ENCODE measurements at places on chromosomes 2 and 18.

- DNase-seq, result peak; percentile 65
These were observed 132.6 kb downstream of the MAP2 start for GRCh38 chr2:209556354-209556961.

DNA sequence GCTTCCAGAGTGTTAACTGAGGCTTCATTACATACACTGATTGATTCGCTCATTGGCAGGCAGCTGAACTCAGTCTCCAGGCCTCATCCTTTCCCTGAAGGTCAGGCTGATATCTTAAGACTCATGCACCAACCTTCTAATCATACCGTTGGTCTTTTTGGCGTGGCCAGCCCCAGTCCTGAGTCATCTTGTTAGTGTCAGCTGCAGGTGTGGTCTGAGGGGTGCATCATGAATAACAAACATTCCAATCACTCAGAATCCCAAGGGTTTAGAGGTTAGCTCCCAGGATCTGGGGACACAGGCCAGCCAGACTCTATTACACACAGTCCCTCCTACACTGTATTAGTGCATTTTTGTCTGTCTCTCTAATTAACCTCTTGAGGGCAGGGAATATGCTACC lies 271.5 kb downstream of the HRH4 start:
- DNase-seq, result peak; percentile 19

DNA sequence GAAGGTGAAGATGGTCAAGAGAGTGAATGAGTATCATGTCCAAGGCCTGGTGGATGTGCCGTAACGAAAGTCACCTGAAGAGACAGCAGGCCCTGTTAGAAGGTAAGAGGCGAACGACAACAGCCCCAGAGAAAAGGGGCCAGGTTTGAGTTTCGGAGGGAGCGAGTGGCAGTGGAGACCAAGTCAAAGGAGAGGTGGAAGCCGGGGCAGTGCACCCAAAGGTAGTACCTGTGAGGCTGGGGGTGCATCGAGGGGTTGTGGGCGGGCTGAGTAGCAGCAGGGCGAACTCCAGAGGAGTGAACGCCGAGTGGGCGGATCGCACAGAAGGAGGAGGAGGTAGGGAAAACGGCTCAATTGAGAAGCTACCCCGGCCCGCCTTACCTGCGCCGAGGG lies 358 bp downstream of the USP37 start:
- no peak for DNase-seq

DNA sequence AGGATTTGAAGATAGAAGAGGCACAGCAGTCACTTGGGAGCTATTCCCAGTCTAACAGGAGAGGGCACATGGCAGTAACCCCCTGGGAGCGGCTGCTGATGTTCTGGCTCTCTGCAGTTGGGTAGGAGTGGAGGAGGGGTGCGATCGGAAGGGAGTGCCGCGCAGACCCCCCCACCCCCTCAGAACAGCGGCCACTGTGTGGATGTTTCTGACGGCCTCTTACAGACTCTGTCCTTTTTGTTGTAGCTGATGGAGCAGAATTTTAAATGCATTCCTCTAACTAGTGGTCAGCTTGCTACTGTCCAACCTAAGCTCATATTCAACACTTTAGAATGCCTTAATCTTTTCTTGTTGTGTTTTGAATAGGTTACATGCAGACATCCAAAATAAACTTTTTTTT lies 127.9 kb downstream of the AGAP1 start:
- no peak for DNase-seq

GRCh38 chr18:77567205-77567604 lies 317.6 kb downstream of the GALR1 start:
- no peak for DNase-seq

GRCh38 chr2:149122516-149122915 lies 84.0 kb downstream of the LYPD6B start:
- DNase-seq, result no peak

- DNase-seq, result no peak
These were observed 150.0 kb upstream of the GALNT5 start for GRCh38 chr2:157107460-157107859.

- no peak for DNase-seq
These were observed 5.3 kb upstream of the RPL37A start for GRCh38 chr2:216493334-216493685.

DNA sequence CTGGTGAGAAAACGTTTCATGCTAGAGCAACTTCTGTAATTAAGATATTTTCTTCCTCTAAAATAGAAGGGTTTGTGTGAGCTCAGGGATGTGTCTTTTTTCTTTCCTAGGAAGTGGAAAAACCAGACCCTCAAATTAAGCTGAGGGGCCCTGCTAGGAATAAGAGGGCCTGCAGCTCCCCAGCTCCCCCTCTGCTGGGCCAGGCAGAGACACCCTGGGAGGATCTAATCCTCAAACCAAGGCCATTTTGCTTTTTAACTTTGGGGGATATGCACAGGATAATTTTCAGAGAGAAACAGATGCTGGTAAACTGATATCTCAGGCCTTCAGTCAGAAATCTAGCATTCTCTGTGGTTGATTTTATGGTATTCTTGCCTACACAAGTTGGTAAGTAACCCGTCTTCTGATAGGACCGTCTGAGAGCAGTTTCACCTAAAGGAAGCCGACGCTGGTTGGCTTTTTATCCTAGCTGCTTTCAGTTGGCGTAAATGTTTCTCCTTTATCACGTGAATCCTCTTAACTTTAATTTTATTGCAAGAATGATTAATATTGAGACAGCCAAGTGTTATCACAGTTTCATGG lies 34.8 kb downstream of the SNTG2 start:
- DNase-seq, result no peak

DNA sequence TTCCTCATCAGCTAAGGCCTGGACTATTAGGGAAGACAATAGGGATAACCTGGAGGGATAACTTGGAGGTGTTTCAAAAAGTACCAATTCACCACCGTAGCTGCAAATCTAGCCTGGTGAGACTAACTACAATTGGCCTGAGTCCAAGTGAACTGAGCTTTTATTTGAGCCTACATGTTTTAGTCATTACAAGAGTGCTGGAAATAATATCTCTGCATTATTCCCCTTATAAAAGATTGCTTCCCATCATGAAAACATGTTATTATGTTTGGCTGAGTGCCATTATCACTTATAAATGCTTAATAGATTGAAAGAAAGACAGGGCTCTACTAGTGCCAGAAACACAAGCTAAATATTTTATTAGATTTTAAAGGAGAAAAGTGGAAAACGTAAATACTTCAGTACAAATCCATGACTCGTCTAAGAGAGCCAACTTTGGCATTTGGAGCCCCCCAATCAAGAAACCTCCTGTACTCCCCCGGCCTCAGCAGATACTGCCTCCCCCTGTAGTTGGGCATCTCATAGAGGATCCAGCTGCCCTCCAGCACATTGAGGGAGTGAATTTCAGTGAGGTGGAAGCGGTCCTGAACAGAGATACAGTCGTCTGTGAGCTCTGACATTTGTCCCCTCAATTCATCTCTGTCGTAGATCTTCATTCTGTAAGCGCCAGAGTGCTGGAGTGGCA lies 3.6 kb downstream of the CRYGB start:
- DNase-seq, result no peak

DNA sequence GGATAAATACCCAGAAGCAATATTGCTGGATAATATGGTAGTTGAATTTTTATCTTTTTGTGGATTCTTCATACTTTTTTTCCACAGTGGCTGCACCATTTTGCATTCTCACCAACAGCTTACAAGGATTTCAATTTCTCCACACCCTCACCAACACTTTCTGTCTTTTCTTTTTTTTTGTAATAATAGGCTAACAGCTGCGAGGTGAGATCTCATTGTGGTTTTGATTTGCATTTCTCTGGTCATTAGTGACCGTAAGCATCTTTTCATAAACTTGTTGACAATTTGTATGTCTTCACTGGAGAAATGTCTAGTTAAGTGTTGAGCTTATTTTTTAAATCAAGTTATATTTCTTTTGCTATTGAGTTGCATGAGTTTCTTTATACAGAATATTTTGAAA lies 17.6 kb upstream of the SLC9A2 start:
- no peak for DNase-seq

- DNase-seq, result no peak
These were observed 21.3 kb downstream of the SKA1 start for GRCh38 chr18:50396005-50396660.

- DNase-seq, result peak; percentile 47
These were observed 15.4 kb downstream of the GDF7 start for GRCh38 chr2:20682167-20682920.

DNA sequence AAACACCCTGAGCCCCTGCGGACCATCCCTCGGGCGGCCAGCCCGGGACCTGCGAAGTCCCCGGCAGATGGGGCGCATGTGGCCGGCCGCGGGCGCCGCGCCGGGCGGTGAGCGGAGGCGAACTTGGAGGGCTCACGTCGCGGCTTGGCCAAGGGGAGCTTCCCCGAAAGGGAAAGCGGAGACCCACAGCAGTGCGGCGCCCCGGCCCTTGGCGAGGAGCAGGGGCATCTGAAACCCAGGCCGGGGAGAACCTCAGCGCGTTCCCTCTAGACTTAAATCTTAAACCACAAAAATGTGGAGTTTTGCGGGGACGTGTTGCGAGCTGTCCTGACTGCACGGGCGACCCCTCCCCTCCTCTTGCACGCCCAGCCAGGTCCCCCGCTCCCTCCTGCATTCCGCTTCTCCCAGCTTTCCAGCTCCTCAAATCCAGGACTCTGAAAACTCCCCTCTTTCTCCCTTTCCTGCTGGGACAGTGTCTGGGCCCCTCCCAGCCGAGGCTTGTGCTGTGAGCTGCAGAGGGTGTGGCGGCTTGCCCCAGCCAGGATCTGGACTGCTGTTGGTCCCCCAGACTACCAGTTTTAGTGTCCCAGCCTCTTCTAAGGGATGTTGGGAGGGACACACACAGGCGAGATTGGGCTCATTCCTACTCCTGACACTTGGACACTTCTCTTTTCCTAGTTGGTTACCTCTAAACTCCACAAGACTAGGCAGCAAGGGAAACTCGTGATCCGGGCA lies 1.3 kb downstream of the FMNL2 start:
- DNase-seq, result peak; percentile 30

GRCh38 chr2:47088371-47089082 lies 66.6 kb downstream of the STPG4 start:
- DNase-seq, result no peak

DNA sequence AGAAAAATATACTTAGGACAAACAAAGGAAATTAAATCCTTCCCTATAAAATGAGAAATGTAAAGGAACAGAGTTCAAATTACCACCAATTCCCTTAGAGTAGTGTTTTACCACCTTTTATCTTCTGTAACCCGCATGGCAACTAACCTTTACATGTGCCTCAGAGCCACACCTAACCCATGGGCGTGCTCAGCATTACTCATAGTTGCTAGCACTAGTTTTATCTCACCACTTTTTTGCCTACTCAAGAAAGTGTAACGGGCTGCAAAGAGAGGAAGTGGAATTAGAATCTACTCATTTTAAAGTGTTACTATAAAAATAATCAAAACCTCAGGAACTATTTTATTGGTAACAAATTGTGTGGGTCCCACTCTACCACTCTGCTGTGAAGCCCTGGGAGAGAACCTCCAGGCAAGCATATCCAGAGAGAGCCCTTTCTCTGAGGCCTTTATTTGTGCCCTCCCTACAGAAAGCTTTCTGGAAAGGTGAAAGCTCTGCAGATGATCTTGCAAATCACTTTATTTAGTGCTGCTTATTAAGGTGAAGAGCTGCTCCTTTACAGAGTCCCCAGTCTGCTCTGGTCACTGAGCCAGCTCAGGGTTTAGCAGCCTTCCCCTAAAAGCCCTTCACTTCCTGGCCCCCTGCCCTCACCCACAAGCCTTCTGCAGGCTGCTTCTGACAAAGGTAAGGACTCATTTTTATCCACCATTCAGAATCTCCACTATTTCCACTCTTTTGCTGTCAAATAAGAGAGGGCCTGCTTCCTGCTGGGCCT lies 98.8 kb downstream of the TRABD2A start:
- DNase-seq, result no peak

GRCh38 chr2:222844323-222844722 lies 16.5 kb upstream of the ACSL3 start:
- peak; percentile 79 for DNase-seq

DNA sequence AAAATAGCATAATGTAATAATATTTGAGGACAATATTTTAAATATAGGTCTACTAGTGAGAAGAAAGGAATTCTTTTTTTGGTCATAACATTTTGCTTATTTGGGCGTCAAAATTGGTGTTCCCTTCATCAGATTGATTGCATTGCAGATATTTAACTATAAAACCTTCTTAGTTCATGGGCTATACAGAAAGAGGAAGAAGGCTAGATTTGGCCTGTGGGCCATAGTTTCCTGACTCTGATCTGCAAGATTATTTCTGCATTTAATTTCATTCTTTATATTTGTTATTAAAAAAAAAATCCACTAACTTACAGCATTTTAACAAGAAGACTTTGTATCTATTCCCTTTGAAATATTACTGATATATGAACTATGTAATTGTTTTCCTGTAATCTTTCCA lies 31.9 kb downstream of the PIKFYVE start:
- DNase-seq, result no peak

DNA sequence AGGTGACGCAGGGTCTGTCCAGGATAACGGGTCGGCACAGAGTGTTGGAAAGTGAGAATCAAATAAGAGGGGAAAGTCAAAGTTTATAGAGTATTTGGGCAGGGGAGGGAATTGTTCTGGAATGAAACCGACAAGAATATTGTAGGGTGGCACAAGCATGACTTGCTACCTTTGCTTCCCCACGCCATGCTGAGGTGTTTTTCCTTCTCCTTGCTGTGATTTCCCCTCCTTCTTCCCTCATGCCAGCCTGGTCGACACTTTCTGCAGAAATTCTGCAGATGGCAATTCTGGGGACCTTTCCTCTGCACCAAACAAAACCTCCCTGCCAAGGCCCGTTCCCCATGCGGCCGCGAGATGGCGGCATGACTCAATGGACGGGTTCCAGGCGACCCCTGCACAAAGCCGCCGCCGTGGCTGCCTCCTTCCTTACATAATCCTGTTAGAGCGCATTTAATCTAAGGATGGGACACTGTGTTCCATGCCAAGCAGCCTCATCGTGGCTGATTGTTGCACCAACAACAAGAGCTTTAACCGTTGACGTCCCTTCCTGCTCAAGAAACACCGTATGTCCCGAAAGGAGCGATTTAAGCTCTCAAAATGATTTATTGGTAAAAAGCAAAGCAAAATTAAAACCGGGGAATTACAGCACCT lies at the start of gene MRO:
MRO (minus strand) TSS at position 289 of the 651 bp plus-strand sequence. CDS start 10,616 bp downstream, outside the sequence.
- DNase-seq, result peak; percentile 83

GRCh38 chr2:219597552-219598307 lies at the start of gene STK11IP:
Gene STK11IP, plus strand, starts transcription at chr2:219597857. Its CDS starts 263 bp downstream, at chr2:219598120.
- peak; percentile 99 for DNase-seq

- DNase-seq, result no peak
These were observed 1158.3 kb downstream of the RPIA start for GRCh38 chr2:89849731-89850130.

GRCh38 chr2:17719562-17720371 lies 33.8 kb downstream of the SMC6 start:
- DNase-seq, result peak; percentile 30

- no peak for DNase-seq
These were observed 312.9 kb downstream of the GULP1 start for GRCh38 chr2:188604579-188604978.

- no peak for DNase-seq
These were observed 15.3 kb downstream of the CYTIP start for GRCh38 chr2:157428500-157429175.

DNA sequence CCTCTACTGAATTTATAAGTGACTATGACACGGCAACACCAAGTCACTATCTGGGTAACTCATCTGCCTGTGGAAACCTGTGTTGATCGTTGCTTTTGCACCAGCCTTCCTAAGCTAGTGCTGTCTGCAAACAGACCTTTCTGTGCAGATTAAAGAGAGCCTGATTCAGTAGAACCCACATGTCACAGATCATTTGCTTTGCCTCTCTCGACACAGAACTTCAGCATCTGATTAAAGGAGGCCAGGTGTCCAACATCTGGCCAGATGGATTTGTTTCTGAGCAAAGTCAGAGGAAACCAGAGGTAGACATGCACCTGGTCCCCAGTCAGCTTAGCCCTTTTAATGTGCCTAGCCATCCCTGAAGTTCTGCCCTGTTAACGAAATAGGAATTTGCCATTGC lies 15.0 kb upstream of the TTR start:
- no peak for DNase-seq

All from AG08395 (cell line).